Right lobe of liver (tissue), 6 donors: ENCODE measurements at places on chromosomes 12 and 14. TPM values are rescaled to one million over a fixed set of nuclear protein-coding genes. Genes with fewer than 3 reads are reported as not detected.

Gene MYF6
- total RNA-seq: 0.18 TPM

Gene TAS2R50
- total RNA-seq: 1.4 TPM

Gene ADCY4
- total RNA-seq: 2.3 TPM

Gene CCDC91
- total RNA-seq: 10.7 TPM

Gene PLEKHG7
- total RNA-seq: 0.49 TPM

Gene CLEC2A
- total RNA-seq: not detected

Gene RTN1
- 0.37 TPM for total RNA-seq

Gene SLC2A14
- total RNA-seq: 0.31 TPM

Gene VWF
- 16.6 TPM for total RNA-seq

Gene INHBC
- total RNA-seq: 69.3 TPM

Gene RPL10L
- not detected for total RNA-seq

Gene C12orf75
- total RNA-seq: 3.6 TPM

Gene OR6C2
- not detected for total RNA-seq

Gene ORAI1
- total RNA-seq: 13.8 TPM

Gene BCL2L2
- total RNA-seq: 15.8 TPM

Gene RFLNA
- total RNA-seq: not detected

- DNase-seq: no peak
Observed at GRCh38 chr12:93482721-93483120, 15.4 kb downstream of the MRPL42 start.

DNA sequence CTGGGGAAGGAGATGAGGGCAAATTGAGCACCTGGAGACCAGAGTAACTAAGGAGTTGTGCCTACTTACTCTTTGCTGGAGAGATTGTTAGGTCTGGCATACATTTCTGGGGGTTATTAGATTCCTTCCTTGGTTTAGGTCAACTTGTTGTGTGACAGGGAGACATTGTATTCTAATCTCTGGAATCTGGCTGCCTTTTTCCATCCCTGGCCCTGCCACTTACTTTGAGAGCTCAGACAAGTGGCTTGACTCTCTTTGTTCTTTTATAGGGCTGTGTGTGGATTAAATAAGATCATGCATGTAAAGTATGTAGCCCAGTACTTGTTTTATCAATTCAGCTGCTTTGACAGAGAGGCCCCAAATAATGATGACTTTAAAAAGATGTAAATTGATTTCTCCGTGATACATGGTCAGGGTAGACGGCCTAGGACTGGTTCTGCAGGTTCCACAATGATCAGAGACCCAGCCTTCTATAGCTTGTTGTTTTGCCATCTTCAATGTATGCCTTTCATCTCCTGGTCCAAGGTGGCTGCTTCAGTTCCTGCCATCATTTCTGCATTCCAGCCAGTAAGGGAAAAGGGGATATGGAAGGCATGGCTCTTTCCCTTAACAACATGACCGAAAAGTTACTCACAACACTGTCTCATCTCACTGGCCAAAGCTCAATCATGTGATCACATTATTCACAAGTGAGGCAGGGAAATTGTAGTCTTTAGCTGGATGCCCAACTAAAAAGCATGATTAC, 72.6 kb downstream of the CHST11 start:
- no peak for DNase-seq

DNA sequence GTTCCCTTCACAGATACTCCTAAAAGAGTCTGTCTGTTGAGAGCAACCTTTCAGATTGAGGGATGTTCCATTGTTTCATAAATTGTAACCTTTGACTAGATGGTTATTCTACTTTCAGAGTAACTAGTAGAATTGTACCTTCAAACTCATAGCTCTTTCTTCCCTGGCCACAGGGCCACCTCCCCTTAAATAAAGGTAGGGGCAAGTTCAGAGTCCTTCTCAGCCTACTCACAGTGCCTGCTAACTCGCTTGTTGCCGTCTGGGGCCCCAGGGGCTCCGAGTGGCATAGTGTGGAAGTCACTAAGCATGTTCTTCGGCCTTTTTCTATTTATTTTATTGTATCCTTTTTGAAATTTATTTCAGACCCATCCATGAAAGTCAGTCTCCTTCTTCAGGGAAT, 250.4 kb downstream of the ALX1 start:
- DNase-seq: no peak

GRCh38 chr12:72472350-72472749, 200.2 kb downstream of the TRHDE start:
- DNase-seq: no peak

DNA sequence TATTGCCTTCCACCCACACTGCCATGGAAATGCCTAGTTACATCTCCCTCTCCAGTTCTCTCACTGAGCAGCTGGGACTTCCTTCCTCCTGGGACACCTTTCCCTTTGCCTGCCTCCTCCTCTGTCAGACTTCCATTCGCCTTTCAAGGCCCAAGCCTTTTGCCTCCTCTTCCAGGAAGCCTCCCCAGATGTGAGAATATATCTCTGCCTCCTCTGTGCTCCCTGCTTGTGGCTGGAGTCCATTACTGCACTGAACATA, 3.1 kb downstream of the IFI27L2 start:
- no peak for DNase-seq

DNA sequence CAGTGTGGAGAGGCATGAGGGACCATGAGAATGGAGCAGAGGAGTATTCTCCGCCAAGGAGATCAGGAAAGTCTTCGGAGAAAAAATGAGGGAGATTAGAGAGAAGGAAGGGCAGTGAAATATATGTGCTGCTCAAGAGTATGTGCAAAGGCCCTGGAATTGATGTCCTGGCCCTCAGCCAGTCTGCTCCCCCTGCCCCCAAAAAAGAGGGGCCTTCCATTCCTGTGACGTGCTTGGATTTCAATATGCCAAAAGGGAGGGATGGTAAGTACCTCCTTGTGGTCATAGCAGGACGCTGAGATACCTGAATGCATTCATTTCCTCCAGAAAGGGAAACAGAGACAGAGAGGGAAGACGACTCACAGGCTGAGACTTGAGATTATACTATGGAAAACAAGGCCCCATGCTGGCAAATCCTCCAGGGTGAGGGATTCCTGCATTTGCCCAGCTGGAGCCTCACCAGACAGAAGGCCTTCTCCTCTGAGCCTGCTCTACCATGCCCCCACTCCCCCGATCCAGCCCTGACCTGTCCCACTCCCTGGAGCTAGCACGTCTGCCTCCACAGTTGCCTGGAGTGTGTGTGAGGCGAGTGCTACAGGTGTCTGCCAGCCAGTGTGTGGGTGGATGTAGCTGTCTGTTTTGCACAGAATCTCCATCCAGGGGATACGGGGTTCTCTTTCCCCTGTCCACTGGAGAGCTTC, 3.9 kb upstream of the RARG start:
- DNase-seq: no peak

- no peak for DNase-seq
Observed at GRCh38 chr12:28980436-28980835, 168.6 kb upstream of the FAR2 start.

DNA sequence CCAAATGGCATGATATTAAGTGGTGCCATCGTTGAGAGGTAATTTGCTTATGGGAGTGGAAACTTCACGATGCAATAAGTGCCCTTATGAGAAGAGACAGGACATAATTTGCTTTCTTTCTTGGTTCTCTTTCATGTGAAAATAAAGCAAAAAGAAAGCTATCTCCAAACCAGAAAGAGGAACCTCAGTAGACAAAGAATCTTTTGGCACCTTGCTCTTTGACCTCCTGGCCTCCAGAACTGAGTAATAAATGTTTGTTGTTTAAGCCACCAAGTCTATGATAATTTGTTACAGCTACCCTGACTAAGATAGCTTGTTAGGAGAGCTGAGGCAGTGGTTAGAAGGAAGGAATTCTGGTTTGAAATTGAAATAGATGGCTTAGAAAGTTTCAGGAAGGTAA, 39.6 kb downstream of the CCER1 start:
- DNase-seq: no peak

- no peak for DNase-seq
Observed at GRCh38 chr12:109089683-109090082, 3.6 kb downstream of the ALKBH2 start.

- no peak for DNase-seq
Observed at GRCh38 chr12:9347328-9348127, 139.3 kb upstream of the PZP start.

GRCh38 chr14:31124197-31124596, 83.4 kb downstream of the HECTD1 start:
- DNase-seq: no peak

GRCh38 chr12:69844836-69845235, 19.8 kb downstream of the MYRFL start:
- DNase-seq: no peak

- no peak for DNase-seq
Observed at GRCh38 chr14:61160798-61161197, 120.3 kb downstream of the TMEM30B start.

GRCh38 chr12:6452245-6452943, 552 bp downstream of the TAPBPL start:
- DNase-seq: peak; percentile 64

DNA sequence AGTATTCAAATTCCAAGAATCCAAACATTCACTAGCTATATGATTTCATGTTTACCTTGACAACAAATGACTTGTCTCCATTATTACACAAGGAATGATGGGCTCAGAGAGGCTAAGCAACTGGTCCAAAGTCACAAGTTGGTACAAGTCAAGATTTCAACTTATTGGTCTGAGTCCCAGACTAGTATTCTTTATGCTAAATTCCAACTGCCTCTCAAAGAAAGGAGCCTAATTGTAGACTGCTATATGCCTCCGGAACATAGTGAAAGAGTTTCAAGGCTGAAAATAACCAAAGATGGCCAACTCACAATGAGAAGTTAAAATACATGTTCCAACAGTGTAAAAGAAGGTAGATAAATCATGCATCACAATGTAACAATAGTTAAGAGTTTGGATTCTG, 7.5 kb downstream of the BTG1 start:
- no peak for DNase-seq

- no peak for DNase-seq
Observed at GRCh38 chr12:14784471-14784870, 18.8 kb downstream of the WBP11 start.
